NCI-H1930 (cell line): ENCODE measurements at places on chromosomes 6 and 20.

DNA sequence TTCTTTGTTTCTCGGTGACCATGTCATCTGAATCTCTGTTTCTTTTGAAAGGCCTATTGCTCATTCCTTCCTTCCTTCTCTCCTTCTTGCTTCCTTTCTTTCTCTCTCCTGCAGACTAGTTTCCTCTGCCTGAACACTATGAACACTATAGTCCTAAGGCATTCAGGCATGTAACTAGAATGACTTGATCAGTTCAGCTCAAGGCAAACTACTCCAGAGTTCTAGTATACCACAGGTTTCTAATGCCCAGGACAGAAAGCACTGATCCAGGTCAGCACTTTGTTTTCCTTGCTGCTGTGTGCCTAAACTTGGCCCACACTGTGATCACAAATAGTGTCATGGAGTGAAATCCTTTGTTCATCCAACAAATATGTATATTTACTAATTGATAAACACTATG lies 324.1 kb upstream of the GJE1 start:
- no peak for DNase-seq

GRCh38 chr20:48639899-48640298 lies 187.9 kb downstream of the PREX1 start:
- no peak for DNase-seq

GRCh38 chr20:37615340-37616109 lies 78.3 kb upstream of the CTNNBL1 start:
- DNase-seq = no peak

DNA sequence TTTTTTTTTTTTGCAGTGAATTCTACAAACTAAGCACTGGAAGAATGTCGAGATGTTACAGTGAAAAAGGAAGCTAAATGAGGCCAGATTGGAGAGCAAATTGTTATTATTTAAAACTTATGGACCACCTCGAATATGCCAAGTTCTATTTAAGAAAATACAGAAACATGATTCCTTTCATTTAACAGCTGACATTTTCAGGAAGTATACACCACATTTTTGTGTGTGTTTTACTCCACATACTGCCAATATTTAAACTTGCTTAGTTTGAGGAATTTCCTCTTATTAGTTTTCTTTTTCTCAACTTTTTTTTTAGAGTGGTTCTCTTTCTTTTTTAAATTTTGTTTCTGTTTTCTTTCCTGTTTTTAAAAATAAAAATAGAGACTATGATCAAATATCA lies 37.0 kb upstream of the GCLC start:
- DNase-seq = no peak

- DNase-seq = no peak
Observed at GRCh38 chr20:38751360-38751976, 3.2 kb downstream of the ACTR5 start.

DNA sequence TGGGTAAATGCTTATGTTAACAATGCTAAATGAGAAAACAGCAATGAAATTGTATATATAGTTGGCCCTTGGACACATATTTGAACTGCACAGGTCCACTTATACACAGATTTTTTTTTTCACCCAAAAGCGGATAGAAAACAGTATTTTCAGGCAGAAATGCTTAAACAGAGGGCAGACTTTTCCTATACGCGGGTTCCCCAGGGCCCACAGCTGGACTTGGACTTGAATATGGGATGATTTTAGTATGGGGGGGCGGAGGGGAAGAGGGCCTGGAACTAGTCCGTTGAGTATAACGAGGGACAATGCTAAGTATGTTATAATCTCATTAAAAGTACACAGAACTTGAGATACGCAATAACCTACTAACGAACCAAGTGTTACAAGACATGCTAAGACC lies 1.1 kb upstream of the PRSS35 start:
- DNase-seq = no peak

DNA sequence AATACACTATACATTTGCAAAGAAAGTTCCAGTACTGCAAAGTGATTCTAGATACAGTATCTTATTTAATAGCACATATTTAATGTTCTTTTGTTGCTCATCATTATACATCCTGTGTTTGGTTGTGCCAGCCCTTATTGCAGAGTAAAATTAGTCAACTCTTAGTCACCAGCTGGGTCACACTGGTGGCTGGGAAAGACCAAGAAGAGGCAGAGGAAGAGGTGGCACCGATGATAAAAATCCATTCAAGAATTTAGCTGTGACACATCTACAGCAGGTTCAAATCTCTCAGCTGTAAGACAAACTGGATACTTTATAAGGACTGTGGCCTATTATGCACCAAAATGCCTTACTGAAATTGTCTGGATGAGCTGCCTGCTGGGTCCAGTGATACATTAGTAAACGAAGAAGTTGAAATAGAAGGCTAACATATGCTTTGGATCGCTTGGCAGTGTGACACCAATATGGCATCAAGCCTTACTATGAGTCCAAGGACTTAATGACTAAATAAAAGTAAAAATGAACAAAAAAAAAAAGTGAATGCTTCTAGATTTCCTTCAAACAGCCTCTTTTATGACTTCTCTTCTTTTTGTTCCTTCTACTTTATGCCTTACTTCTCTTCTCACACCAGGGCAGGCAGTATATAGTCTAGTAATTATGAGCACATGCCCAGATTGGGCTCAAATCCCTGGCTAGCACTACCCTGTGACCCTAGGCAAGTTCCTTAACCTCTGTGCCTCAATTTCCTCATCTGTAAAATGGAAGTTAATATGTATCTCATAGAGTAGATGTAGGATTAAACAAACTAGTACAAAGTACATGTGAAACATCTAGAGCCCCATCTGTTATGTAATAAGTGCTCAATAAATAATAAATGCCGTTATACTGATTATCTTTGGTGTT lies 29.4 kb upstream of the RNF8 start:
- DNase-seq = no peak

GRCh38 chr6:111721753-111722154 lies 116.1 kb upstream of the TRAF3IP2 start:
- no peak for DNase-seq

DNA sequence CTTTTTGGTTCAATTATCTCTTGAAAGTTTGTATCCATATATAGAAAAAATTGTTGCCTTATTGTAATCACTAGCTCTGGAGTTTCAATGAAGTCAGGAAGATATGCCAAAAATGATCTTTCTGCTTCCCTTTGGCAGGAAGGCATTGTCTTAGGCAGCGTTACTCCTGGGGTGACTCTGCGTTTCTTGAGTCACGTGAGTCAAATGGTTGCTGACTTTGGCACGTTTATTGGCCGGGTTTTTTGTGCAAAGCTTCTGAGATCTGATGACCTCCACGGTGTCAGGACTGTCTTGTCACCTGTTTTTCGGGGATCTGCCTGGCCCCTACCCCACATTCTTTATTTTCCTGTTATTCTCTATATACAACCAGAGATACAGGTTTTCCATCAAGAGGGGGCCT lies 10.4 kb downstream of the PHACTR3 start:
- DNase-seq = no peak

GRCh38 chr6:132279592-132280139 lies 121.6 kb downstream of the MOXD1 start:
- peak; percentile 75 for DNase-seq

DNA sequence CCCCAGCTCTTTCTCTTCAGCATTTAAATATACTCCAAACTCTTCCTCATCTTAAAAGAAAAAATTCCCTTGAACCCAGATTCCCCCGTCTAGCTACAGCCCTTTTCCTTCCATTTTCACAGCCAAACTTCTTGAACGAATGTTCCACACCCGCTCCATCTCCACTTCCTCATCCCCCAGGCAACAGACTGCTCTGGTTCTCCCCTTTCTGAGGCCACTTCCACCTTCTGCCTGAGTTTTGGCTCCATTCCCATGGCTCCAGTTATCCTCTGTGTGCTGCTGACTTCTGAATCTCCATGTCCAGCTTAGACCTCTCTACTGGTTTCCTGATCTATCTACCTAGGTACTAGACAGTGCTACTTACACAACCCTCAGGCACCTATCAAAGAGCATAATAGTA lies 106.4 kb downstream of the RALGAPA2 start:
- DNase-seq = no peak

DNA sequence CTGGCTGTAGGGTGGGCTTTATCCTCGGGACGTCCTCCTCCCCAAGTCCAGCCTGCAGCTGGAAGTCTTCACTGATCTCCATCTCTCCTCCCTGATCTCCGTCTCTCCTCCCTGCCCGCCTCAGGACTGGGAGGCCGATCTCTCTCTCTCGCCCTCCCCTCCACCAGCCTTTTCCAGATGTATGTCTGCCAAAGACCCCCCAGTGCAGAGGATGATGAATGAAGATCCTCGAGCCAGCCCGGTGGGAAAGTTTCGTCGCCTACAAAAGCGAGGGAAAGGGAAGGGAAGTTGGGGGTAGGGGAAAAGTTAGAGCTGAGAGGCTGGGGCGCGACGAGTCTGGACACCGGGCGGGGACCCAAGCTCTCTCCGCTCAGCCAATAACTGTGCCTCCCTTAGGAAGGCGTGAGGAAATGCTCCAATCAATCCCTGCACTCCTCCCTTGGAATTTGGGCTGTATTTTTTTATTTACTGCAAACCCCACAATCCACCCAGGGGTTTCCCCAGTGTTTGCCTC lies 595 bp upstream of the SRF start:
- DNase-seq = no peak

- DNase-seq = no peak
Observed at GRCh38 chr20:11212902-11213301, 539.1 kb upstream of the JAG1 start.

DNA sequence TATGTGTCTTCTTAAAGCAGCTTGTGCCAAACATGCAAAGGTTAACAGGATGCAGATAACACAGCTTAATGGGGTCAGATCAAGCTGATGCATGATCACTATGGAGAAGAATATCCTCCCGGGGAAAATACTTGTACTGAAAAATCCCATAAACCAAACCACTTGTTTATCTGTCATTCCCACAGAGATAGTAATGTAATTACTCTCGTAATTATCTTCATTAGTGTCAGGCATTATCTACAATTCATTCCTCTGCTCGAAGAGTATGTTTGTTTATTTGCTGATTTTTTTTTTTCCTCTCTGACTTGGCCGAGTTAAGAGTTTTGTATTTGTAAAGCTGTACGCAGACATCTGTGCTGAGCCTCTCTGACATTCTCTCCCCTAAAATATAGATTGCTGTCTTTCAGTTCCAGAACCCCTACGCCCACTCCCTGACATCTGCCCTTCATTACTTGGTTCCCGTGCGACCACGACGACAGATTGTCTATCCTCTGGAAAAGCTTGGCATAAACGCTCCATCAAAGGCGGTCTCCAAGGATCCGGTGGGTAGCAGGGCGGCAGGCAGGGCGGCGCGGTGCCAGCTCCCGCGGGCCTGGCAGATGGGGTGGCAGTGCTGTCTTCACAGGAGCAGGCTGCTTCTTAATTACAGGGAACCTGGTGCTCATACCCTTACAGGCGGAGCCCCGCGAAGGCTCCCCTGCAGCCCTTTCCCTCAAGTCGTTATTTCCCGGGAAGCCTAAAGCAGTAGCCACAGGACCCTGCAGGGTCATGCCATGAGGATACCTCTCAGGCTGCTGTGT lies 147.2 kb downstream of the CFAP61 start:
- peak; percentile 74 for DNase-seq

GRCh38 chr6:77371748-77372147 lies 91.5 kb downstream of the HTR1B start:
- DNase-seq = no peak

DNA sequence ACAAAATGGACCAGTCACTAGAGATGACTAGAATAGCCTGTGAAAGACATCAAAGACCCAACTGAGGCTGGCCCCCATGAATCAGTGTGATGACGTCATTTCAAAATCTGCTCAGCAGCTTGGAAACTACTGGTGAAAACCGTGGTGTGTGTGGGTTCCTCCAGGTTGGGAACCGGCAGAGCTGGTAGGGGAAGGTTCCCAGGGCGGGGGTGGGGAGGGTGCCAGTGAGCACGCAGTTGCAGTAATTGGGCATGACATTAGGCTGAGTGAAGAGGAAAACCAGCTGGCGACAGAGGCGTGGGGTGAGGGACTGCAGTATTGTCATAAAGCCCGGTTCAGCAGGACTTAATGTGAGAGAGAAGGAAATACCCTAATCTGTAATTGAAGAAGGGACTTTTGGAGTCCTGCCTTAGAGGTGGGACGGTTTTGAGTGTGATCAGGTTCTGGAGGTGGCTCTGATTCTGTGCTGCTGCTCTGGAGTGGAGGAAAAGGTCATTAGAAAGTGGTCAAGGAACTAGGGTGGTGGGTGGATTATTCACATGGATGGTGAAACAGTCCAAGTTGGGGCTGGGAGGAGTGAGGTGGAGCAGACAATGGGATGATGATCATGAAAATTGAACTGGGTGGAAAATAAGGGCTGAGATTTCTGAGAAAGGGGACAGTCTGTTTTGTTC lies 52.0 kb upstream of the MTHFD1L start:
- DNase-seq = no peak

DNA sequence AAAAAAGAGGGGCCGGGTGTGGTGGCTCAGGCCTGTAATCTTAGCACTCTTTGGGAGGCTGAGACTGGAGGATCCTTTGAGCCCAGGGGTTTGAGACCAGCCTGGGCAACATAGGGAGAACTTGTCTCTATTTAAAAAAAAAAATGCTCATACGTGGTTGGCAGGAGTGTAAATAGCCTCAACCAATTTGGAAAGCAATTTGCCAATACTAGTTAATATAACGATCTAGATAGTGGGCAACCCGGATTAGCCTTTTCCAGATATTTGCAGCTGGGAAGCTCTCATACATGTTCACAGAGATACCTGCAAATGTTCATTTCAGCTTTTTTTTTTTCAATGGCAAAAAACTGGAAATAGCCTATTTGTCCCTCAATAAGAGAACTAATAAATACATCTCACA lies 39.0 kb upstream of the SLC23A2 start:
- DNase-seq = no peak
